ENCODE measurements at places on chromosomes 16 and 17. TPM values are rescaled to one million over a fixed set of nuclear protein-coding genes. Genes with fewer than 3 reads are reported as not detected.

The DPEP2 gene
- total RNA-seq: not detected

DNA sequence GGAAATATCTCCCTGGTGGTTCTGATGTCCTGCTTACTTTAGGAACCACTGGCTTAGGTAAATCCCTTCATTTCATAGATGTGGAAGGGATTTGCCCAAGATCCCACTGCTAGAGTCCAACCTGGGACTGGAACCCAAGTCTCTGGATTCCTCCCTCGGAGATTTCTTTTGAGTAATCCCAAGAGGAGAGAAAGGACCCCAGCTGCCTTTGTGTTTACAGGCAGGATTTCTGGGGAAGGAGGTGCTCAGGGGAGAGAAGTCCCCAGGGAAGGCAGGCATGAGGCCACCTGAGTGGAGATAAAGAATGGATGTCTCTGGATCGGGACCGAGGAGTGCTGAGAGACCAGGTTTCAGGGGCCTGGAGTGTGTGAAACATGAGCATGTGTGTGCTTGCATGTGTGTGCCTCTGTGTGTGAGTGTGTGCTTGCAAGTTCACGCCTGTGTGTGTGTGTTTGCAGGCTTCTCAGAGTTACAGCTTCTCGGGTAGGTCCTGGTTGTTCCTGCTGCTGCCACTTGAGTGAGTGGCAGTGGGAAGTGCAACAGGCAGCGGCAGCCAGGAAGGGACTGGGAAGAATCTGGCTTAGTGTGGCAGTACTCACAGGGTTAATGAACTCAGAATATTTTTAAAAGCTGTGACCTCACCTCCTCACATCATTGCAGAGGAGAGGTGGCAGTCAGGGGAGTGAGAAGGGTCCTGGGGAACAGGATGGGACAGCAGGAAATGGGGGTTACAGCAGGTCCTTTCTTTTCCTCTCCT lies 2.2 kb downstream of the KCNH6 start:
- DNase-seq: no peak

DNA sequence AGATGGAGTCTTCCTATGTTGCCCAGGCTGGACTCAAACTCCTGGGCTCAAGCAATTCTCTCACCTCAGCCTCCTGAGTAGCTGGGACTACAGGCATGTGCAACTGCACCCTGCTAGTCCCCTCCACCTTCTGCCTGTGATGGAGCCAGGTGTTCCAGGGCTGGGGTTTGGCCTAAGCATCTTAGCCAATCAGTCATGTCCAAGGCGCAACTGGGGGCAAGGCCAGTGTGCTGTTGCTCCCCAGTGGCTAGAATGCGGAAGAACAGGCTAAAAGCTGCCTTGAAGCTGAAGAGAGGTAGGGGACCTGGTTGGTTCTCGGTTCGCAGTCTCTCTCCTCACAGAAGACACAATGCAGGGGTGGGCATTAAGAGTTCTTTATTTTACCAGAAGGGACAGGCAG lies 18.6 kb downstream of the FLOT2 start:
- DNase-seq: peak; percentile 79

GRCh38 chr17:1107083-1107776 lies 72.6 kb downstream of the ABR start:
- no peak for DNase-seq

- DNase-seq: no peak
Observed at GRCh38 chr16:28205117-28205899, 6.5 kb downstream of the XPO6 start.

GRCh38 chr16:67868290-67868689 lies 4.6 kb upstream of the EDC4 start:
- no peak for DNase-seq
